ENCODE measurements at places on chromosomes 3 and 15.

- DNase-seq: peak; percentile 36
These were observed 16.5 kb downstream of the VIPR1 start for GRCh38 chr3:42518800-42519567.

DNA sequence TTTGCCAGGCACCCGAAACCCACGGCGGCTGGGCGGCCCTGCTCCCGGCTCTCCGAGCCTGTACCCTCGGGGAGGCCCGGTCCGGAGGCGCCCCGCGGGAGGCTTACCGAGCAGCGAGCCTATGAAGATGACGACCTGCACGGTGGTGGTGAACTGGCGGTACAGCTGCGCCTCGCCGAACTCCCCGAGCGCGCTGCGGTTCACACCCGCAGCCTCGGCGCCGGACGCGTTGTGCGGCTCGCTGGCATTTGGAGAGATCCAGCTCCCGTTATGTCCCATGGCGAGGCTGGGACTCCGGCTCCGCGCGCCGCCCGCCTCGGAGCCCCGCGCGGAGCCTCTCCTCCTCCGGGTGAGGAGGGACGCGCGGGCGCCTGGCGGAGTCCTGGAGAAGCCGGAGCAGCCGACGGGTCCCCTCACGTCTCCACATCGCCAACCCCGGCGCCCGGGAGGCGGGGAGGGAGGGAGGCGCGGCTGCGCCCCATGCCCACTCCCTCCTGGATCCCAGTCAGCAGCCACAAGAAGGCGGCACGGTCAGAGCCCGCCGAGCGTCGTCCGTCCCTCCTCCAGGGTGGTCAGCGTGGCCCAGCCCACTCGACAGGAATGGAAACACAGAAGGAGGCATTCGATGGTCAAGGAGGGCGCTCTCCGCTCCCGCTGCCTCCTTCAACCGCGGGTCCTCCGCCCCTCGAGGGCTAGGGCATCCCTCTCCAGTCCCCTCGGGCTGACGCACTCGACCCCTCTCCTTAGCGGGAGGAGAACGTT lies at the start of gene GPR176:
Gene GPR176 (minus strand): TSS at position 519 of the 762 bp plus-strand sequence. CDS start 240 bp downstream, at position 279.
- DNase-seq: no peak

DNA sequence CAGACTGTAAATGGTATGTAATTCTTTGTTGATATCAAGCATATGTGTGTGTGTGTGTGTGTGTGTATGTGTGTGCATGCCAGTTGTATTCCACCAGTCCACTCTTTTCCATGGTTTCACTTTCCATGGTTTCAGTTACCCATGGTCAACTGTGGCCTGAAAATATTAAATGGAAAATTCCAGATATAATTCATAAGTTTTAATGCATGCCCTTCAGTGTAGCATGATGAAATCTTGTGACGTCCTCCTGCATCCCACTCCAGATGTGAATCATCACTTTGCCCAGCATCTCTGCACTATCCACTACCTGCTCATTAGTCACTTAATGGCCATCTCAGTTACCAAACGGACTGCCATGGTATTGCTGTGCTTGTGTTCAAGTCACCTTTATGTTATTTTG lies 215.9 kb downstream of the GBE1 start:
- no peak for DNase-seq

DNA sequence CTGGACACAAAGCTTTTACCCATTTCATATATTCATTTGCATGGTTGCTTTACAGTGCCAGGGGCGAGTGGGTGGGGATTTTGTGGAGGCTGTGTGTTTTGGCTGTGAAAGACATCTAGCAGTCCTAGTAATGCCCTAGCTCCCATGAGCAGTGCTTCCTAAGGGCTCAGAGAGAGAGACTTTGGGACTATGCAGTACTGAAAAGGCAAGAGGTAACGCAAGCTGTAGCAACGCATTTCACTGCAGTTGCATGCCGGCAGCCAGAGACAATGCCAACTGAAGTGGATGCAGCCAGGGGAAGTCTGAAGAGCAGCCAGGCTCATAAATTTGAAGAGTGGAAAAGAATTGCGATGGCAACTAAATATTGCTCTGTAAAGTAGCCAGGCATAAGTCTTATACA lies 27.4 kb upstream of the ATP10A start:
- DNase-seq: no peak

- no peak for DNase-seq
These were observed 31.7 kb upstream of the ATOSA start for GRCh38 chr15:52710708-52711389.

DNA sequence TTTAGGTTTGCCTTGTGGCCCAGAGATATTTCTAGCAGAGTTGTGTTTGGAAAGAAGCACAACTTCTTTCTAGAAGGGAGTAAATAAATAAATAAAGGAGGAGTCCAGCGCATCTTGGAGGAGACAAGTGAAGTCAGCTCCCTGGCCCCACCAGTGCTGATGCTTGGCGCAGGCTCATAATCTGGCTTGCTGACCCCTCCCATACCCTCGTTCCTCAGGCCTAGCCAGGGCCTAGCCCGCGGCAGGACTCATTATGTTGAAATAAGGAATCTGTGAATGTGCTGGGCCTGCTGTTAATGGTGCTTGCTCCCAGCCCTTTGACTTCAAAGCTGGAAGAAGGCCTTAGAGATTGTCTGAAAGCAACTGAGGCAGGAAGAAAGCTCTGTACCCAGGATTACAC lies 3.1 kb downstream of the ZNF710 start:
- no peak for DNase-seq

GRCh38 chr15:39625856-39626255 lies 45.0 kb downstream of the THBS1 start:
- no peak for DNase-seq

DNA sequence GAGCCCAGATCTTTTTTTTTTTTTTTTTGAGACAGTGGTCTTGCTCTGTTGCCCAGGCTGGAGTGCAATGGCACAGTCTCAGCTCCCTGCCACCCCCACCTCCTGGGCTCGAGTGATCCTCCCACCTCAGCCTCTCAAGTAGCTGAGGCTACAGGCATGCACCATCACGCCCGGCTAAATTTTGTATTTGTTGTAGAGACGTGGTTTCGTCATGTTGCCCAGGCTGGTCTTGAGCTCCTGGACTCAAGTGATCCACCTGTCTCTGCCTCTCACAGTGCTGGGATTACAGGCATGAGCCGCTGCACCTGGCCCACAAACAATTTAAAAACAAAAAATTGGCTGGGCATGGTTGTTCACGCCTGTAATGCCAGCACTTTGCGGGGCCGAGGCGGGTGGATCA lies 22.6 kb upstream of the SLC6A6 start:
- no peak for DNase-seq

DNA sequence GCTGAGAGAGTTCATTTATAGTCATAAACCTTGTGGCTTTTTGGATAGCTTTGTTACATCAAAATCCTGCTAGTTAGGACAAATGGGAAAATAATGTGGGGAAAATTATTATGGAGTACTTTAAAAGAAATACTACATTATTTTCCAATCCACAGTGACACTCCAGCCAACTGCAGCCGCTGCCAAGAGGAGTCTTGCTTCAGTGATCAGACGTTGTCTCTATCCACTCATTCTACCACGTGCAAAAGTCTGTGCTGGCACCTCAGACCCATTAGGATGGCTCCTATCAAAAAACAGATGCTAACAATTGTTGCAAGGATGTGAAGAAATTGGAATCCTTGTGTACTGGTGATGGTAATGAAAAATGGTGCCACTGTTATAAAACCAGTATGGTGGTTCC lies 128.6 kb upstream of the IQSEC1 start:
- DNase-seq: no peak

- no peak for DNase-seq
These were observed 205.9 kb upstream of the HES1 start for GRCh38 chr3:193929921-193930646.

DNA sequence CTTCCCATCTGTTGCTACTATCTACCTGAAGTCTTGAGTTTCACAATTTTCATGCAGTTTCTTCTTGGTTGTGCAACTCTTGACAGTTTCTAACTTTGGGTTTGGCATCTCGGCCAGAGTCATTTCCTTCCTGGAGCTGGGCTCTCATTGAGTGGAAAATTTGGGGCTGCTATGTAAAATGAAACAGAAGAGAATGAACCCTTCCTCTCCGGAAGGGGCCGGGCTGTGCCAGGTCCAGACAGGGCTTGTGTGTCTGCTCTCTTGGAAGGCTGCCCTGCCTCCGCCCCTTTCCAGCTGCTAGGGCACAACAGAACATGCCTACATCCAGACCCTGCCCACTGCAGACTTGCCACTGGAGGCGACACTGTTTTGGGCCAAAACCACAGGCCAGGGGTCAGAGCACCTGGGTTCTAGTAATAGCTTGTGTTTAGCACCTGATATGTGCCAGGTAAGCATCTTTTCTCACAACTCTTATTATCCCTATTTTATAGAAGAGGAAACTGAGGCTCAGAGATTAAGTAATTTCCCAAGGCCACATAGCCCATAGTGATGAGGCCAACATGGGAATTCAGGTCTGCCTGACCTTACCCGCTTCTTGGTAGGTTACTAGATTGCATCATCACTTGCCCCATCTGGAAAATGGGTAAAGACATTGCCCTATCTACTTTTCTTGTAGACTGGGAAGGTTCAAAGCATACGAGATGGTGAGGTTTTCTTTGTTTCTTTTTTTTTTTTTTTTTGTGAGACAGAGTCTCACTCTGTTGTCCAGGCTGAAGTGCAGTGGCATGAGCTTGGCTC lies 25.0 kb downstream of the IRAK2 start:
- peak; percentile 80 for DNase-seq

- DNase-seq: no peak
These were observed 139.4 kb downstream of the LRRC28 start for GRCh38 chr15:99390667-99391066.

GRCh38 chr3:102761766-102762165 lies 327.0 kb downstream of the ZPLD1 start:
- DNase-seq: no peak
